ENCODE measurements at places on chromosomes 2 and 18.

- no peak for DNase-seq
These were observed 1363.9 kb upstream of the CRIM1 start for GRCh38 chr2:34991508-34992274.

- DNase-seq, result no peak
These were observed 38.1 kb upstream of the CDH20 start for GRCh38 chr18:61295153-61295552.

DNA sequence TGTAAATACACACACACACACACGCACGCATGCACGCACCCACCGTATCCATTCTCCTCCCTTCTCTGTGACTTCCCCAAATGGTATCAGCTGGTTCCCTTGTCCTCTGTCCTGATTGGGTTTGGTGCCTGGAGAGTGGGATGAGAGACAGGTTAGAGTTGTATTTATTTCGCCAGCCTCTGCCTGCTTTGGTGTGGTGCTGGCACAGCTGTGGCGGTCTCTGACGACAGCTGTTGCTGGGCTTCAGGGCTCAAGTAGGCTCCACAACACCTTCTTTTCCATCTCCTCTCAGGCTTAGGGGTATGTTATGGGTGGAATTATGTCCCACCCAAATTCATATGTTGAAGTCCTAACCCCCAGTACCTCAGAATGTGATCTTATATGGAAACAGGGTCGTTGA, 94.9 kb upstream of the ITGA6 start:
- no peak for DNase-seq

DNA sequence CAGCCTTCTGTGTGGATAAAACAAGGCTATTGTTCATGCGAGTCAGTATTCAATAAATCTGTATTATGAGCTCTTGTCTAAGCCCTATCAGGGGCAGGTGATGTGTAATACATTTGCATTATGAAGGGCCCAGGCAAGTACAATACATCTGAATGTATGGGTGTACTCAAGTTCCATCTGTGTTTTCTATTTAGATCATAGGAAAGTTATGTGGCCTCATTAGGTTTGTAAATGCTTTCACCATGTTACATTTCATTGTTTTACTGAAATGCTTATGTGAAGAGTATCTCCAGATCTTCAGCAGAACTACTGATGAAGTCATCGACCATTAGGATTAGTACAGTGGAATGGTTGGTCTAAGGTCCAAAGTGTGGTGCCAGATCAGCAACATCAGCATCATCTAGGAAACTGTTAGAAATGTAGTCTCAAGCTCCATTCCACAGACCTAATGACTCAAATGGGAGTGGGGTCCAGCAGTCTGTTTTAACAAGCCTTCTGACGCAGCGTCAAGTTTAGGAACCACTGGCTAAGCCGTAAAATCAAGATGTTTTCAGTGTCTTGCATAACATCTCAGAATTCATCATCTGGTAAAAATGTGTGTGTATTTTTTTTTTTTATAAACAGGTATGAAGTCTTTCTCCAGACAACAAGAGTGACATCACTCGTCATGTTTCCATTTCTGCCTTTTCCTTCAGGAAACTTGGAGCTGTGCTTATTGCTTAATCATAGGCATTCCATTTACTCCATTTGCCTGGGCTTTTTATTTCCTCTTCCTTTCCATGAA, 80.5 kb downstream of the LYPD6 start:
- DNase-seq, result no peak

- DNase-seq, result no peak
These were observed 154.2 kb downstream of the ATAD2B start for GRCh38 chr2:23772684-23773083.

DNA sequence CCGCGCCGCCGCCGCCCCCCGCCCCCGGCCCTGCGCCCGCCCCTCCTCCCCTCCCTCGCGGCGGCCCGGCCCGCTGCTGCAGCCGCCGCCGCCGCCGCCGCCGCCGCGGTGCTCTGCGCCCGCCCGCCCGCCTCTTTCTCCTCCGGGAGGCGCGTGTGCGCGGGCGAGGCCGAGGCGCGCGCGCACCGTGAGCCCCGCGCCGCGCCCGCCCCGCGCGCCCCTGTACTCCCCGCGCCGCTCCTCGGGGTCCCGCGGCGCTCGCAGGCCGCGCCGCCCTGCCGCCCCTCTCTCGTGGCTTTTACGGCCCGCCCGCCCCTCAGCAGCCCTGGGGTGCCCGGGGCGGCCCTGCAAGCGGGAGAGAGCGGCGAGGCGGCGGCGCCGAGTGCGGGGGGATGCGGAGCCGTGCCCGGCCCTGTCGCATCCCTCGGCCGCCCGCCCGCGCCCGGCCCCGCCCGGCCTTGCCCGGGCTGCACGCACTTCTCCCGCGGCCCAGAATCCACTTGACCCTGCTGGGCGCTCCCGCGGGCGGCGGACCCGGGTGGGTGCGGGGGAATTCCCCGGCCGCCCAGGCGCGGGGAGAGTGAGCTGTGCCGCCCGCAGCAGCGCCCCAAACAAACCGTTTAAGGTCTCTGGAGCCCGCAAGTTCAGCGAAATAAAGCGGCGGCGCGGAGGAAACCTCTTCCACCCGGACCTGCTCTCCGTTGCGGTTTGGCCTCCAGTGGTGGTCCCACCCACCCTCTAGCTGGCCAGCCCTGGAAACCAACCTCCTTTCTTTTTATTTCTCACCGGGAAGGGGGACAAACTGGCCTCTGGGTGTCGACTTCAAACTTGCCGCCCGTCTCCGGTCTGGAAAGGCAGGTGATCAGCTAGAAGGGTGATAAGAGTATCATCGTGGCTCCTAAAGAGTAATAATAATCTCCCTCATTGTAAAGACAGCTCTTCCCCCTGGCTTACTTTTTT, 37.4 kb downstream of the AFF3 start:
- no peak for DNase-seq

GRCh38 chr2:235378246-235378645, 115.6 kb upstream of the AGAP1 start:
- no peak for DNase-seq

DNA sequence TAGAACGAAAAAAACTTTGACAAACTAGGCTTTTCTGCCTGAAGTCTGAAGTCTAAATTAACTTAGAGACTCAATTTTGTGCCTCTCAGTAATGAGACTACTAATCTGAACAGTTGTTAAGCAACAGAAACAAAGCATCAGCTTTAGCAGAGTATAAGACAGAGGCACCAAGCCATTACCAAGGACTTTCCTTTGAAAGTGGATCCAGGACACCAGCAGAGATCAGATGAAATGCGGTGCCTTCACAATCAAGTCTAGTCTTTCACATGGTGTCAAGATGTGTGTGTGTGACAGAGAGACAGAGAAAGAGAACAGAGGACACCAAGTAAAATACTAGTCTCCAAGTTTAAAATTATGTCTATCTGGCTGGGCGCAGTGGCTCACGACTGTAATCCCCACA, 1502.9 kb downstream of the LRP1B start:
- no peak for DNase-seq

- DNase-seq, result no peak
These were observed 64.0 kb downstream of the BOD1L2 start for GRCh38 chr18:57210716-57211411.

GRCh38 chr2:75565472-75566462, 5.0 kb upstream of the EVA1A start:
- DNase-seq, result no peak

GRCh38 chr18:32735781-32736180, 37.0 kb downstream of the KLHL14 start:
- DNase-seq, result no peak

GRCh38 chr18:42095732-42096377, 140.8 kb downstream of the PIK3C3 start:
- DNase-seq, result no peak

GRCh38 chr2:227125506-227125905, 38.5 kb downstream of the COL4A4 start:
- no peak for DNase-seq

- DNase-seq, result no peak
These were observed 127.4 kb downstream of the CHST9 start for GRCh38 chr18:27057519-27058234.
